ENCODE measurements at places on chromosomes 2 and 18.

- peak; percentile 90 for DNase-seq
Measured at GRCh38 chr2:75608684-75609333, 37.8 kb upstream of the MRPL19 start.

DNA sequence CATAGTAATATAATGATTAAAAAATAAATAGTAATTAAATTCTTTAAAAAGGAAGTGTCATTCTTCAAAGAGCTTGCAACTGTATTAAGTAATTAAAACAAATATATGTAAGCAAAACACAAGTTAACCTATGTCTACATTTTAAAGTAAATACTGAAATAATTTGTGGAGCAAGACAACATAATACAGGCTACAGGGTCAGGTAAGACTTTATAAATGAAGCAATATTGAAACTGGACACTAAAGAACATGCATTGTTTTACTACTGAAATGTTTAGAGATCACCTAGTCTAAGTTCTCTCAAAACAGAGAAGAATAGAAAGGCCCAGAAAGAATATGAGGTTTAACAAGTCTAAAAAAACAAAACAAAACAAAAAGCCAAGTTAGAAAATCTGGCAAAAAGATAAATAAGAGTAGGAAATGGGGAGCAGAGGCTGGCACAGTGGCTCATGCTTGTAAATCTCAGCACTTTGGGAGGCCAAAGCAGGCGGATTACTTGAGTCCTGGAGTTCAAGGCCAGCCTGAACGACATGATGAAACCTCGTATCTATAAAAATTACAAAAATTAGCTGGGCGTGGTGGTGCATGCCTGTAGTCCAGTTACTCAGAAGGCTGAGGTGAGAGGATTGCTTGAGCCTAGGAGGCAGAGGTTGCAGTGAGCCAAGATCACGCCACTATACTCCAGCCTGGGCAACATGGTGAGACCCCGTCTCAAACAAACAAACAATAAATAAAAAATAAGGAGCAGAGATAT, 34.4 kb downstream of the VPS54 start:
- no peak for DNase-seq

DNA sequence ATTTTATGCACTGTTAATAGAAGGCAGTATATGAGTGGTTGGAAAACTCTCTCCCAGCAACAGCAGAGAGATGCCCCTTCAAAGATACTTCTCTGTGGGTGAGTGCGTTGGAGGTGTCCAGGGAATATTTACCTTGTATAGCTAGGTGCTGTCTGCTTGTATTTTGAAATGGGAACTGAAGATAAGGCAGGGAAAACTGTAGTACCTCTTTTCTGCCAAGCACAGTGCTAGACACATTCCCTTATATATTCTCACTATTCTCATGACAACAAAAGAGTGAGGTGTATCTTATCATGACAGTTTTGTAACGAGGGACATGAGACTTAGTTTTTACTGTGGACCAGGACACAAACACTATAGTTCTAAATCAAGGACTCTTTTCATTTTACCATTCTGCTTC, 2.1 kb downstream of the TTC39C start:
- no peak for DNase-seq

GRCh38 chr2:84116143-84116542, 342.9 kb downstream of the SUCLG1 start:
- no peak for DNase-seq

GRCh38 chr2:52886556-52886955, 881.0 kb upstream of the CHAC2 start:
- no peak for DNase-seq

DNA sequence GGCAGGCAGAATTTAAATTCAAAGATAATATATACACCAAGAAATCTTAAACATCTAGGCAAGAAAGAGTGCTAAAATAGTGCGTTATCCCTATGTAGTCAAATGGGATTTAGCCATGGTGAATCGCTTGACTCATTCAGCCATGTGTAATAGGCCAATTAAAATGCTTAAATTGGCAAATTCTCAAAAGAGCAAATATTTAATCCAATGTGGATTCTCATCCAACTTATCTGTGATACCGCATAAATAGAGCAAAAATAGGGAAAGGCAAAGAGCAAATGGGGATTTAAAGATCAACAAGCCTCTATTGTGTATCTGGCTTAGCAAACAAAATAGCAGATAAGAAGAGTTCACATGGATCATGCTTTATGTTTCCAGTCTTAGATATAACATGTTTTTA, 123.2 kb upstream of the RPRM start:
- DNase-seq, result no peak

GRCh38 chr18:51278045-51278649, 80.7 kb upstream of the MEX3C start:
- no peak for DNase-seq

DNA sequence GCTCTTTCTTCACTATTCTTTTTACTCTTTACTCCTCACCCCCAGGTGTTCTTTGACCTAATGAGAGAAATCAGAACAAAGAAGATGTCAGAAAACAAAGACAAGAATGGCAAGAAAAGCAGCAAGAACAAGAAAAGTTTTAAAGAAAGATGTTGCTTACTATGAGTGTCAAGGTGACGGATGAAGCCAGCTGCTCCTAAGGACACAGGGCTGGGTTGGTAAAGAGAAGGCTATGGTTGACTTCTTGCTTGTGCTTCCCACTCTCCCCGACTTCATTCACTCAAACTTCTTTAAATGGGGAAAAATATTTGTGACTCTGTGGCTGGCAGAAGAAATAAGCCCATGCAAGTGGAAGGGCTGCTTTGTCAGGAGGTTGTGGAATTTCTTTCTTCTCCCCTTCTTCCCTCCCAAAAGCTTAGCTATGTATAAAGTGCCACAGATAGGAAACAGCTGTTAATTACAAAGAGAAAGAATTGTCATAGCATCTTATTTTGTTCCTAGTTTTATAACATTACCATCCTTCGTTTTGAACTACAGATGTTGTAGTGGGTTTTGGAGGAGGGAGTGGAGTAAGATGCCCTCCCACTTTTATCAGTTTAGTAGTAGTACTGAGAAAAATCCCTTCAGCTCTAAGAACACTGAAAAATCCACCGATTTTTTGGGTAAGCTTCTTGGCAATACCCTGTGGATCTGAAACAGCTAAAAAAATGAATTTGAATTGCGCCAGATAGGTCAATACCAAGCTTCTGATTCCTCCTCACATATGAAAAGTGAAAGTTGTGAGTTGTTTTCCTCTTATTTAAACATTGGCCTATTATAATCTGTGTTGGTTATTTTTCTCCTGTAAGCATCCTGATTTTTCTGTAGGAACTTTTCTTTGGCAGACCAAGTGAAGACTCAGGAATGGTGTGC, 40.7 kb downstream of the RALB start:
- no peak for DNase-seq

DNA sequence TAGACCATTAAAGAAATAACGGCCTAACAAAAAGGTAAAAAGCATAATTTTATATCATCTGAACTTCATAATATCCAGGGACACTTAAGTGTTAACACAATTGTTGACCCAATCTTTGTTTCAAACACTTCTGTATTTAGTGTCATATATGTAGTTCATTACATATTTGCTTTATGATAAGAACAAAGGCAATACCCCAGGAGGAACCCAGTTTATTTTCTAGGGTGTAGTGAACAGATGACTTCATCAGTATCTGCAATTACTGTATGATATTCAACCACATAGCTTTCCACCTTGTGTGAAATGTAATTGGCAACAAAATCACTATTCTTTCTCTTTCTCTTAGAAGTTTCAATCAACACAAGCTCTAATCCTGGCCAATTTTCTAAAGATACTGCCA, 177.8 kb downstream of the SLC39A10 start:
- no peak for DNase-seq

DNA sequence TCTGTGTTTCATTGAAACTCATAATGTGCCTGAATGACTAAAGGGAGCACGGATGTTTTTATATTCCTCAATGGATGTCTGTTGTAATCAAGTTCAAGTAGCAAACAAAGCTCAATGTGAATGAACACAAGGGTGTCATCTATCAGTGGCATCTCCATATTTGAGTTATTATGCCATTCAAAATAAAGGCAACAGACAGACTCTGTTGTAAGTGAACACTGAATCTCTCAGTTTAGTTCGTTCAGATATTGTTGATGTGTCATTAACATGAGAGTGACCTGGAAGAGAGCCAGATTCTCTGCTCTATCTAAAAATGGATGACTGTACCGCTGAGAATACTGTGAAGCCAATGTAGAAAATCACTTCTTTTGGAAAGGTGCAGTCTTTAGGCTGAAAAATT, 118.7 kb downstream of the NUP35 start:
- no peak for DNase-seq

DNA sequence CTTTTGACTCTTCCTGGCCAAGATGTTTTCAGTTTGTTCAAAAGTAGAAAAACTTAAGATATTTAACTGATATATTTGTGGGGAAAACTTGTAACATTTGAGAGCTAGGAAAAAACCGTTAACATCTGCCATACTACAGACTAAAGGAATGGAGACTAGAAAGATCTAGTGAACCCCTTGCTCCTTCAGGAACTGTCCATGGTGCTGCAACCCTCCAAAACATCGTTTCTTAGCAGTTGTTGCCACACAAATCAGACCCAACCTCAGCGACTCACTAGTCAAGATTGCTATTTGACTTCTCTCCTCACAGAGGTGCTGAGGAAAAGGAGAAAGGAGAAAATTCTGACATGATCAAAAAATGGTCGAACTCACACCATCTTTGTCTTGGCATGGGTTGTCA, 393.8 kb upstream of the LYPD1 start:
- DNase-seq, result no peak

GRCh38 chr2:173652311-173652710, 297.6 kb downstream of the CDCA7 start:
- no peak for DNase-seq

DNA sequence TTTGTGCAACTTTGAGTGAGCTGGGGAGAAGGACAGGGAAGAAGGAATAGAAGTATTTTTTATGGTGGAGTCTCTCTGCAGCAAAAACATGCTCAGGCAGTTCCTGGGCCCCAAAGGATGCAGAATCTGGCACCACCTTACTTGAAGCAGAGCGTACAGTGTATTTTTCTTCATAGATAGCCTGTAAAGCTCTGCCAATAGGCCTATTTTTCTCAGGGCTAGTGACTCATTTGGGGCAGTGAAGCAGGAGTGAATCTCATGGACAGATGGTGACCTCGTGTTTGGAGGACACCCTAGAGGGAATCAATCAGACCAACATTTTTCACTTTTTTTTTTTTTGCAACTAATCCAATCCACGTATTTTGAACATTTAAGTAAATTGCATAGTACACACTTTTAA, 268.1 kb upstream of the CXCR4 start:
- no peak for DNase-seq

DNA sequence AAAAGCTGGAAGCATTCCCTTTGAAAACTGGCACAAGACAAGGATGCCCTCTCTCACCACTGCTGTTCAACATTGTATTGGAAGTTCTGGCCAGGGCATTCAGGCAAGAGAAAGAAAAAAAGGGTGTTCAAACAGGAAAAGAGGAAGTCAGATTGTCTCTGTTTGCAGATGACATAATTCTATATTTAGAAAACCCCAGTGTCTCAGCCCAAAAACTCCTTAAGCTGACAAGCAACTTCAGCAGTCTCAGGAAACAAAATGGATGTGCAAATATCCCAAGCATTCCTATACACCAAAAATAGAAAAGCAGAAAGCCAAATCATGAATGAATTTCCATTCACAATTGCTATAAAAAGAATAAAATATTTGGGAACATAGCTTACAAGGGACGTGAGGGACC, 11.1 kb downstream of the SLC8A1 start:
- DNase-seq, result no peak

DNA sequence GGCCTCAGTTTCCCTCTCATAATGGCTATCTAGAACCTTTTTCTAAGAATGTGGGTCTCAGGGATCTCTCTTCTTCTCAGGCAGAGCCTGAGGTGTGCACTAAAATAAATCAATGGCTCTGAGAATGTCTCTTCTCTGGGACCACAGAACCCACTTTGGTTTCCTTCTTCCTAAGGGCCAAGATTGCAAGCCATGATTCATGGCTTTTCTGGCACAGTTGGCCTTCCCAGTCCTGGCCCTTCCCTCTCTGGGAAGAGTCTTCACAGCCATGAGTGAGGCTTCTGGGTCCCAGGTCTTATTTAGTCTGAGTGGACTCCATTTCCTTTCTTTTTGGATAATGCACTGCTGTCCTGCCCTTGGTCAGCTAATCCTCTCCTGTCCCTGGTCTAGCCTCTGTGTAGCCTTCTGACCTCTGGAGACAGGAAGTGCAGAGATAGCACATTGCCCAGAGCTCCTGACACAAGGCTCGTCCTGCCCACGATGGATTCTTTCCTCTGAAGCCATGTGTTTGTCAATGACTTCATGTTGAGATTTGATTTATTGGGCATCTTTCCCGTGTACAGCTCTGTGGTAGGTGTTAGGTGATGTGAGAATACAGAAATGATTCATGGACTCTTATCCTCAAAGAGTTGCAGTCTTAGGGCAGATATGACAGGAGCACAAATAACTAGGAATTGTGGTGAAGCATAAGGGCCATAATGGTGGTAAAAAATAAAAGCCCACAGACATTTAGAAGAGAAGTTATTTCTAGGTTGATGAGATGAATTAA, 245.0 kb downstream of the CLIP4 start:
- DNase-seq, result no peak

- DNase-seq, result no peak
Measured at GRCh38 chr2:147739508-147739907, 105.3 kb upstream of the ACVR2A start.

DNA sequence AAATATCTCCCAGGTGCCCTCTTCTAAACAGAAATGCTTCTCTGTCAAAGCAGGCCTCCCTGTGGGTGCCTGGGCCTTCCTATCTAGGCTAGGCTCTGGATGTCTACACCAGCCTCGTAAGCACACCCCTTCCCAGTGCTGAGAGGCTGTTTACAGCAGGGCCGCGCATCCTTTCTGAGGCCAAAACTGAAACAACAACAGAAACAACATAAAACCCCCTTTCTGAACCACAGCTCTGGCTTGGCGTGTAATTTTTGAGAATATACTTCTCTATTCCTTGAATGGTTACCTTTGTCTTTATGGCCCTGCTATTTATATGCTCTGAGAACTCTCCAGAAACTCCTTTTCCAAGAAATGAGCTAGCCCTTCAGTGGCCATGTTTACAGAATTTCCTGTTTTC, 118.4 kb downstream of the BCL2L11 start:
- DNase-seq, result no peak

GRCh38 chr2:122194546-122194945, 439.1 kb downstream of the TSN start:
- no peak for DNase-seq

DNA sequence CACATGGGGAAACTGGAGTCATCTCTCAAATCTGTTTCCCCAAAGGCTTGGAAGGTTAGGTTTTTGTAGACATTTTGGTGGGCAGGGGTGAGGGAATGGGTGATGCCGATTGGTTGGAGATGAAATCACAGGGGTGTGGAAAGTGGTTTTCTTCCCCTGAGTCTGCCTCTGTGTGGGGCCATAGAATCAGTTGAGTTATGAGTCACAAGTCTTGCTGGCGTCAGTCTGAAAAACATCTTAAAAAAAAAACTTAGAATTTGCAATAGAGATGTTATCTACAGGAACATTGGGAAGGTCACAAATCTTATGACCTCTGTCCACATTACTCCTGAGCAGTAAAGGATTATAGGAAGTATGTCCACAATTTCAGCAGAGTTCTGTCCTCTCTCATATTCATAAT, 314.6 kb downstream of the CNTNAP5 start:
- DNase-seq, result no peak

All from lower leg skin (tissue), 4 donors.